Stimulated activated CD4-positive, alpha-beta T cell treated with anti-CD3 and anti-CD28 coated beads, Interleukin-4, amount 100 ng/mL, for 24 hours (primary cell): ENCODE measurements at places on chromosomes 12 and 14.

DNA sequence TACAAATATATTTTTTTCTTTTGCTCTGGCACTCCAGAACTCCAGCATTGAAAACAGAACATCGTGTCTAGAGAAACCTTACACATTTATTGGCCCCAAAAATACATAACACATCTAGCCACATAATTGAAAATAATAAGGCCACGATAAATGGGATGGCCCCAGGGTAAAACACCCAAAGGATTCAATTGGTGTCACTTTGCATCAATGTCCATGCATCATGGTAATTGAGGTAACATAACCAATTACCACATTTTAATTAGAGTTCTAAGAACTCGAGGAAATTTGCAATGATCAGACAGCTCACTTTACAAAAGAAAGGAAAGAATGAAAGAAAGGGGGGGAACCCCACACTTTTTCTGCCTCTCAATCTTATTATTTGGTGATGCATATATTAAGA lies 151.8 kb upstream of the NPAS3 start:
- DNase-seq: no peak

DNA sequence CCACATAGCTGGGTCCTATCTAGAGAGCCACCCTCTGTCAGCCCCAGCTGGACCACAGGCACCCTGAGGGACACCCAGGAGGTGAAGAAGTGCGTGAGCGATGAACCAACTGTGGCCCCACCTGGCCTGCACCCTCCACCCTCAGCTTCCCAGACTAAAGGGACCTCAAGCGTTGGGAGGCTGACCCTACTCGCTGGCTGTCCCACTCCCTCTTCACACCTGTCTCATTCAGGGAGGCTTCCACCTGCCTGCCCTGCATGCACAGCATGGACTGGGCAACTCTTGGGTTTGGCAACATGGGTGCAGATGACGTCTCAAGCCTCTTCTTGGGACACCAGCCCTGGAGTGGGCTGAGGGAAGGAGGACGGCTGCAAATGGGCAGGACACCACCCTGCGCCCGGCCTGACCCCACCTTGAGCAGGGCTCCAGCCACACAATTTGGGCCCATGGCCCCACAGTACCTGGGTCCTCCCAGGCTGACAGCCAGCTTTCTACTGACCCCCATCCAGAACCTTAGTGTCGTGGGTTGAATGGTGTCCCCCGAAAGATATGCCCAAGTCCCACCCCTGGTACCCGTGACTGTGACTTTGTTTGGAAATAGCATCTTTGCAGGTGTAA lies 2.1 kb downstream of the TMEM179 start:
- DNase-seq: no peak

- no peak for DNase-seq
Measured at GRCh38 chr12:19760611-19761010, 321.3 kb downstream of the AEBP2 start.

GRCh38 chr12:47095446-47096236 lies 15.9 kb upstream of the AMIGO2 start:
- no peak for DNase-seq

- no peak for DNase-seq
Measured at GRCh38 chr12:6646276-6647082, 753 bp downstream of the ACRBP start.

GRCh38 chr12:124764870-124765580 lies 98.6 kb downstream of the SCARB1 start:
- no peak for DNase-seq
